HepG2 (cell line): ENCODE measurements at places on chromosomes 13 and 19.
A peak's percentile ranks its signal among the peaks of the same experiment; 100 is the strongest.

- DNase-seq = peak; percentile 27
Observed at GRCh38 chr19:5048091-5048726, 79.3 kb downstream of the KDM4B start.

GRCh38 chr13:89832827-89833226 lies 1514.7 kb upstream of the MIR17HG start:
- no peak for DNase-seq

DNA sequence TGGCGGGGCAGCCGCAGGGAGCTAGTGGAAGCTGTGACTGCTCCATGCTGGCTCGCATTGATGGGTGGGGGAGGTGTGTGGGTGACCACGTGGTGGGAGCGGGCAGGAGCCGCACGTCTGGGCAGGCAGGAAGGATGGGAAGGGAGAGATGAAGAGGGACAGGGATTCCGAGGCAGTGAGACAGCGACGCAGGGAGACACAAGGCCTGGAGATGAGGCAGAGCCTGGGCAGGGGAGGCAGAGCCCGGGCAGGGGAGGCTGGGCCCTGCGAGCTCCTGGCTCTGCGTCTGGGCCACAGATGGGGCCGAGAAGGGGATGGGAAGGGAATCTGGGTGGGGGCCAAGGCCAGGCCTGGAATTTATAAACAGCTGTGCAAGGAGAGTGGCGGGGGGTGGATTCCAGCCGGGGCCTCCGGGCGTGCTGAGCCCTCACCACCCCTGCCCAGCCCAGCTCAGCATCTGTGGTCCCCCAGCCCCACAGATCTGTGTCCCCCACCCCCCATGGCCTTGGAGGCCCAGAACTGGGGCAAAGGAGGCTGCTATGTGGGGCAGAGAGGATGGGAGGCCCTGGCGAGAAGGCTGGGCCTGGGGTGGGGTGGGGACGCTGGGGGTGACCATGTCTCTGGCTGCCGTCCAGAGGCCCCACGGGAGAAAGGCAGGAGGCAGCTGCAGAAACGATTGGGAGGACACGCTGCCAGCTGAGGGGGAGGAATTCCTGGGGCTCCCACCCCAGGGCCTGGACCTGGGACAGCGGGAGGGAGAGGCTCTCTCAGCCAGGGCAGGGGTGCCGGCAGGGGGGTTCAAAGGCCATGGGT lies 6.0 kb downstream of the EHD2 start:
- peak; percentile 44 for DNase-seq

DNA sequence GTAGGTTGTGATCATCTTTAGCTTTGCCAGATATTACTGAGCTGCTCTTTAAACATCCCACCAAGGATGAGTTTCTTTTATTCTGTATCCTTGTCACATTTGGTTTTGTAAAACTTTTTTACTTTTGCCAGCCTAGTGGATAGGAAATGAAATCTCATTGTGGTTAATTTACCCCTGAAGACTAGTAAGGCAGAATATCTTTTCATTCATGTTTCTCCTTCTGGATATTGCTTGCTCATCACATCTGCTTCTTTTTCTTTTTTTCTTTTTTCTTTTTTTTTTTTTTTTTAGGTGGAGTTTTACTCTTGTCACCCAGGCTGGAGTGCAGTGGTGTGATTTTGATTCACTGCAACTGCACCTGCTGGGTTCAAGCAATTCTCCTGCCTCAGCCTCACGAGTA lies 31.3 kb downstream of the SIPA1L3 start:
- no peak for DNase-seq

- DNase-seq = no peak
Observed at GRCh38 chr19:51546650-51547396, 15.4 kb upstream of the SIGLEC6 start.

DNA sequence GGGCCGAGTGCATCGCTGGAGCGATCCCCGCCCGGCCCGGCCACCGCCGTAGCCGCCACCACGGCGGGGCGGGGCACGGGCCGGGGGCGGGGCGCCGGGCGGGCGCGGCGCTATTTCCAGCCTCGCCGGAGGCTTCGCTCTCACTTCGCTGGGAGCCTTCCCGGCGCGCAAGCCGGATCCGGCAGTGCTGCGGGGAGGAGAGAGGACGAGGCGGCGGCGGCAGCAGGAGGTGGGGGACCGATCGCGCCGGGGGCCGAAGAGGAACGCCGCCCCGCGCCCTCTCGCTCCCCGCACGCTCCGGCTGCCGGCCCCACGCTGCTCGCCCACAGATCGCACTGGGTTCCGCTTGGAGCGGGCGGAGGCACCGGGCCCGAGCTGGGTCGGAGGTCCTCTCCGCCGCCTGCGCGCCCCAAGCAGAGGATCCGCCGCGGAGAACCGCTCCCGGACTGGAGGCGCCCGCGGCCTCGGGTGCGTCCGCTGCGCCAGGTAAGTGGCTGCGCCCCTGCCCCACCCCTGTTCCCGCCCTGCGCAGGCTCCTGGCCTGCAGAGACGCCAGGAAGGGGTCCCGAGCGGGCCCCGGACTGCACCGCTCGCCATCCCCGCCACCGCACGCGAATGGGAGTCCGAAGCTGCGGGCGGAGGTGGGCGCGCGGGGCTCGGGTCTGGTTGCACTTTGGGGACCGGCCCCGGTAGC lies at the start of gene CHST8:
Gene CHST8 (plus strand): TSS at position 143 of the 694 bp plus-strand sequence. CDS start 67,309 bp downstream, outside the sequence.
- DNase-seq = no peak

- DNase-seq = peak; percentile 71
Observed at GRCh38 chr19:9792206-9793070, 23.9 kb upstream of the ZNF846 start.

DNA sequence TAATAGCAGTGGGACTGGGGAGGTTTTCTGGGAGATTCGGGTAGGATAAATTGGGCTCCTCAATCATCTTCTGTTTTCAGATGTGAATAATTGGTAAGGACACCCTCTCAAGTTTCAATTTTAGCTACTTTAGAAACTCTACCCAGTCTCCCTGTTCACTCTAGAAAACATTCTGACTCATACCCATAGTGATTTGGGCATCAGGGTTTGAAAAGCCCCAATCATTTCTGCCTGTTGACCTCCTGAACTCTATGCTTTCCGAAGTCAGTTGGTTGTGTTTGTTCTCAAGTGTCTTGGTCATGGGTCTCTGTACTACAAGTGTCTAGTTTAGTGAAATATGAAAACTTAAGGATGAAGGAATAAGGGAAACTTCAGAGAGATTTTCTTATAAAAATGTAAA lies 911.3 kb upstream of the GPC6 start:
- DNase-seq = no peak

GRCh38 chr13:83153848-83154247 lies 728.4 kb downstream of the SLITRK1 start:
- no peak for DNase-seq
